NCI-H187 (cell line): ENCODE measurements at places on chromosomes 7 and 10.

GRCh38 chr7:6533893-6534495 is 17.3 kb downstream of the GRID2IP start:
- no peak for DNase-seq

DNA sequence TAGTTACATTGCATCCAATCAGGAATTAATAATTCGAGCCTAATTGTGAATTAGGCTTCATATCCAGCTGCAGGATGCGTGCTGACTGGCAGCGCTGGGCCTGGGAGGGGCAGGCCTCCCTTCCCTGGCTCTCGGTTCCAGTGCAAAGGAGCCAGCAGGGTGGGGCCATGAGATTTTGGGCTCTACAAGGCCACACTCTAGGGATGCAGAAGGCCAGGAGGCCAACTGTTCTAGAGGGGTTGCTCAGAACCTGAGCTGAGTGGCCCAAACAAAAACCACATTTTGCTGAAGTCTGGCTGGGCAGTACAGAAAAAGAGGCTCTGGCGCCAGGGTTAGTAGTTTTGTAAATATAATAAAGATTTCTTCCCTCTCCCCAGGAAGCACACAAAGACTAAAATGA is 72.3 kb downstream of the CLEC2L start:
- no peak for DNase-seq

- DNase-seq: no peak
Measured at GRCh38 chr7:80183900-80184685, 49.5 kb downstream of the GNAI1 start.

GRCh38 chr10:13453896-13454295 is 74.9 kb downstream of the BEND7 start:
- DNase-seq: no peak

GRCh38 chr7:122413339-122413738 is 108.8 kb upstream of the FEZF1 start:
- DNase-seq: peak; percentile 53

DNA sequence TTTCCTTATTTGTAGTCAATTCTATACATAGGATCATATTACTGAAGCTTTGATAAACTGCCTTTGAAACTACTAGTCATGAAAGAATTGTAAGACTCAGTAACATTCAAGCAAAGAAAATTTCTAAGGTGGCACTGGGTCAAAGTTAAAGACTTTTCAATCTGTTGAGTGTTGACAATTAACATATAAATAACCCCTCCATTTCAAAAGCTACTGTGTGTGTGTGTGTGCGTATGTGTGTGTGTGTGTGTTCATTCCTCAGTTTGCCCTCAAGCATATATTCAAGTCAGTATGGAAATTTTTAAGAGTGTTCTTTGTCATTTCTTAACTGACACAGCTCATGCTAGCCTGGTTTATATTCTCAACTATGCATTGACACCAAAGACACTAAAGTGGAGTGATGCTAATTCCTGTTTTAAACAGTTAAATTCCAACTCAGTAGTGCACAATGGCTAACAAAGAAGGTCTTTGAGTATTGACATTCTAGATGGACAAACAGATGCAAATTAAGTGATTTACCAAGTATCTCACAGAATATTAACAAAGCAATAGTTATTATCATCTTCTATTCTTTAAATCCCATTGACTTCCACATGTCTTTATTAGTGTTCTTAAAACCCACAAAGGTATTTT is 314.8 kb upstream of the GRM3 start:
- no peak for DNase-seq

DNA sequence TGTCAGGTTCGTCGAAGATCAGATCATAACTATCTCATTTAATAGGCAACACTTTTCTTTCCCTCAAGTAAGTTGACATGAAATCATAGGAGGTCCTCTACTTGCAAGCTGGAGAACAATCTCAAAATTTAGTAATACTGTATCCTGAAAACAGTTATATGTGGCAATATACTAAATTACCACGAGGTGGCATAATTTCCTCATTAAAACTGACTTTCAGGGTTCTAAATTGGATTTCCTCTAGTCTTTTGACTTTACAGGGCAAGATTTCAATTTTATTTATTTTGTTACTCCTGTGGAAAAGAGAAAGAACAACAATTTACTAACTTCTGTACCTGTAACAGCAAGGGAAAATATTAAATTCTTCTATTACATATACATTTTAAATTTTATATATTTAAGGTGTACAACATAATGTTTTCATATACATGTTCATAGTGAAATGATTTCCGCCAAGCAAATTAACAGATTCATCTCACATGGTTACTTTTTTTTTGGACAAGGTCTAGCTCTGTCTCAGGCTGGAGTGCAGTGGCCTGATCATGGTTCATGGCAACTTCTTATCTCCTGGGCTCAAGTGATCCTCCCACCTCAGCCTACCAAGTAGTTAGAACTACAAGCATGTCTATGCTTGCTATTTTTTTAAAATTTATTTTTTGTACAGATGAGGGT is 53.4 kb upstream of the CYP2C18 start:
- no peak for DNase-seq

GRCh38 chr10:6445671-6446316 is 134.3 kb downstream of the PRKCQ start:
- DNase-seq: no peak

- no peak for DNase-seq
Measured at GRCh38 chr10:102115775-102116174, 4.4 kb downstream of the LDB1 start.
